ENCODE measurements at places on chromosomes 16 and 17. TPM values are rescaled to one million over a fixed set of nuclear protein-coding genes. Genes with fewer than 3 reads are reported as not detected.
A peak's percentile ranks its signal among the peaks of the same experiment; 100 is the strongest.

- no peak for DNase-seq
These were observed 4.7 kb downstream of the HS3ST6 start for GRCh38 chr16:1913327-1914083.

DNA sequence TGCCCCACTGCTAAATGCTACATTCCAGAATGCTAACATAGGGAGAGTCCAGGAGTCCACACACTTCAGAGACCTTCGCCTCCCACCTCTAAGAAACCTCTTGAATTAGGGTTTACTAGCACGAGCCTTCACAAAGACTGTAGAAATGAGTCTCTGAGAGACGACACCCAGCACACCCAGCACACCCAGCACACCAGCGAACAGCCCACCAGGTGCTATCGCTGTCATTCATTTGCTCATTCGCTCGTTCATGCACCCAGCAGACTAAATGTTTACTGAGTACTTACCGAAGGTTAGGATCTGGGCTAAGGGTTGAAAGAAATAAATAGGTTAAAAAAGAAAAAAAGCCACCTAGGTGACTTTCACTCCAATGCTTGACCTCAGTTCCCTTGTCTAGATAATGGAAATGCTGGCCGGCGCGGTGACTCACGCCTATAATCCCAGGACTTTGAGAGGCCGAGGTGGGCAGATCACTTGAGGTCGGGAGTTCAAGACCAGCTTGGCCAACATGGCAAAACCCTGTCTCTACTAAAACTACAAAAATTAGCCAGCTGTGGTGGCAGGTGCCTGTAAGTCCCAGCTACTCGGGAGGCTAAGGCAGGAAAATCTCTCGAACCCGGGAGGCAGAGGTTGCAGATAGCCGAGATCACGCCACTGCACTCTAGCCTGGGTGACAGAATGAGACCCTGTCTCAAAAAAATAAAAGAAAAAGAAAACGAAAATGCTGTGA, 100.8 kb downstream of the ADCY9 start:
- DNase-seq: no peak

DNA sequence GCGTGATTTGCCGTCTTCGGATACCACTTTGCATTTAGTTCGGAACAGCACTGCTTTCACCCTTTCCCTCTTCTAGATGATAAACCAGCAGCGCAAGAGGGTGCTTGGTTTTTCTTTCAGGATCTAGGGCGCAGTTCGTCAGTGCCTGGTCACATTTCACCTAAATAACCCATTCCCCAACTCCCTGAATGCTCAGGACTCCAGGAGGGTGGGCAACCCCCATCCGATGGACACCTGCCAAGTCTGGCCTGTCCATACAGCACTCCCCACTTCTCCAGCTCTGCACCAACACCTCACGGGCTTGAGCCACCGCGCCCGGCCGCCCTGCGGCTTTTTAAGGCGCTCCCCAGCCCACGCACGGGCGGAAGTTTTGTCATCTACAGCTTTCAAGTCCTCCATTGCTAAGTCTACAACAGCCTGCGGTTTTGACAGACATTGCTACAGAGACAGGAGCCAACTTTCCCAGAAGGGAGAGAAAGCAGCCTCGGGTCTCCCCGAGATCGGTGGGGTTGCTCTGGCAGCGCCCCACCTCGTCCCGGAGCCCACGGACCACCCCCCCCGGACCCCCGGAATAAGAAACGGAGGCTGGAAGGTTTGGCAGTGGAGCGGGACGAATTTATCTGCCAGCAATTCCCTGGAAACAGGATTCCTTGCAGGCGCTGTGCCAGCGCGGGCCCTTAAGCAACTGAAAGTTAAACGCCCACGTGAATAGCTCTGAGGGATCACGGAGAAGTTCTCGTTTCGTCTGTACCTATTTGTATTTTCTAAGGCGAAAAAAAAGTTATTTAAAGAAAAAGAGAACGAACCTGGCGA, 38.6 kb upstream of the SLFN13 start:
- DNase-seq: peak; percentile 92

GRCh38 chr17:58291246-58291645, 10.5 kb upstream of the MPO start:
- DNase-seq: no peak

- peak; percentile 44 for DNase-seq
These were observed 922 bp downstream of the FBXL19 start for GRCh38 chr16:30924076-30924912.

SMIM5 gene
- 0.12 TPM for total RNA-seq

DNA sequence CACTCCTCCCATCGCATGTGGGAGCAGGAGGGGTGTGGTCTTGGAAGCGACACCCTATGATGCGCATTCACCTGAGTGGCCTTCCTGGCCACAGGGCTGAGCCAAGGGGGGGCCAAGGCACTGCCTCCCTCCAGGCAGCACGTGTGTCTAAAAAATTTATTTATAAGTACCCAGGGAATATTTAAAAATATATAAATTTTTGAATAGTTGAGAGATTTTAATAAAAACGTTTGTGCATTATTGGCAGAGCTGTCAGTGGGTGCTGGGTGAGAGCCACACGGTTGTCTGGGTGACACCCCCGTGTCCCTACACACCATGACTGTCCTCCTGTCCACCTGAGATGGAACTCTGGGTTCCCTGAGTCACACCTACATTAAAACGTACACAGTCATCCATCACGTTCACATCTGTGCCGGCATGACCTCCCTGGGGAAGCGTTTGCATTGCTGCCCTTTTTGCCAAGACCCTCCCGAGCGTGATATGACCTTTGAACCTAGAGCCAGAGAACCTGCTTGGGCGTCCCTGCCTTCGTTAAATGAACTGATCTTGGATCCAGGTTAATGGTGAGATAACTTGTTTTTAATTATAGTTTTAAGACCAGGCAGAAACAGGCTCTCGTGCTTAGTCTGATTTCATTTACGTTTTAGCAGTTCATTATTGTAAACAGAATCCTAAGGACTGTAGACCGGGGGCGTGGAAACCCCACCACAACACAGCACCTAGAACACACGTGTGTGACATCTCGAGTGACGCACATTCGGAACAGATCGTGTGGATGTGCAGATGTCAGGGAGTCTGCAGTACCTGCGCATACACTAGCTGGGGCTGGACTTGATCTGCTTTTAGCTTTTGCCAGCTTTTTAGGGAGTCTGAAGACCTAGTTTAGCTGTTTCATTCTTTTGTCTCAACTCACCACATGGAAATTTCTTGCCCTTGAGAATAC, 192.8 kb upstream of the CHMP6 start:
- no peak for DNase-seq

DNA sequence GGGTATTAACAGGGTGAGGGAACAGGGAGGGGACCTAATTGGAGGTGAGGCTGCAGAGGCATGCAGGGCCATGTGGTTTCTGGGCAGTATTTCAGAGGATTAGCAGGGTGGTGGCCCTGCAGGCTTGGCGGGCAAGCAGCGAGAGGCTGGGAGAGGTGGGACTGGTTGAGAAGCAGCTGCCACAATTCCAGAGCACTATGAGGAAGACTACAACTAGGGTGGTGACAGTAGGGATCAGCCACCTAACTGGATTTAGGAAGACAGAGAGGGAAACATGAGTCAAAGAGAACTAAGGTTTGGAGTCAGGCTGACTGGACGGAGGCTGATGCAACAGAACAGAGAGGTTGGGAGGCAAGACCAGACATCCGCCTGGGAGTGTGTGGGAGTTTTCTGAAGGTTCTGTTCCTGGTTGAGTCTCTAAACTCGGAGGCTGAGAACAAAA, 12.3 kb downstream of the ALOXE3 start:
- no peak for DNase-seq

ITGAX gene
- 6.6 TPM for total RNA-seq

DNA sequence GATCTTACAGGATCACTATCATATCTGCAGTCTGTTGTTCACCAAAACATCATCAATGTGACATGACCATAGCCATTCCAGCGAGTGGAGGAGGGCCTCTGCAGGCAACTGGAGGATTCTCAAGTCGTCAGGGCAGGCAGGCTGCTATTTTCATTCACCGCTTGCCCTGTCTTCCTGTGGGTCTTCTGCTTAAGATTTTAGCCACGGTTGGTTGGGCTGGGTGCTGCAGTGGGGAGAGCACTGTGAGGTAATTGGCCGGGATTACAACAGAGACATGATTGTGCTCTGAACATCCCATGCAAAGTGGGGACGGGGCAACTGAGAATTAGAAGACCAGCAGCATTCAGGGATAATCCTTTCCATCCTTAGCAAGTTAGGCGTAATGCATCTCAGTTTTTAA, 245.9 kb downstream of the CPPED1 start:
- no peak for DNase-seq

COPZ2 gene
- 4.1 TPM for total RNA-seq

KRT13 gene
- total RNA-seq: not detected

SLFN11 gene
- total RNA-seq: 63.7 TPM

DNA sequence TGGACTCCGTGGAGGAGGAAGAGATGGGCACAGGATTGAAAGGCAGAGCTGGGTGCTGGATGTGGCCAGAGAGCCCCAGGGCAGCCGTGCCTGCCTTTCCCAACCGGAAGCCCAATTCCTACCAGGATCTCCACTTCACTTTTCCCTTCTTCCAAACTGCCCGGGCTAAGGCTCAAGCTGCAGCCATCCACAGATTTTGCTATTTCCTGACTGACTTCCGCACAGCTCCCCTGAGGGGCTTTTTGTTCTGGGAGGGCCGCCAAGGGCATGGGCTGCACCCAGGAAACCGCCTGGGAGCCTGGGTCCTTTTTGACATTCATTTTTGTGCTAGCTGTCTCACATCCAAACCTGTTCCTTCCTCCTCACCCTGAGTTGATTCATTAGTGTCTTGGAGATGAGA, 4.2 kb downstream of the SHISA6 start:
- no peak for DNase-seq

DNA sequence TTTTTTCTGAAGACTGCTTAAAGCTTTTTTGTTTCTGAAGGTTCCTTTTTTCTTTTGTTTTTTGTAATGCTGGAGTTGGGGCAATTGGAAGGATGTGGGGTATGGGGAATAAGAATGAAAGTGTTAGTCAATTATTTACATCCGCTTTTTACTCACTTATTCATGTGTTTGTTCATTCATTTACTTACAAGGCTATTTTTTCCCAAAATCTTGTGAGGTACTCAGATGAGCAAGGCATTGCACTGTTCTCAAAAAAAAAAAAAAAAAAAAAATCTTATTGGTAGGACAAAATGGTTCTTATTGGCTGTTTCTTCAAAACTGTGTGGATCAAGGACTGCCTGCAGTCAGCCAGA, 55.7 kb downstream of the PLD6 start:
- no peak for DNase-seq

DNA sequence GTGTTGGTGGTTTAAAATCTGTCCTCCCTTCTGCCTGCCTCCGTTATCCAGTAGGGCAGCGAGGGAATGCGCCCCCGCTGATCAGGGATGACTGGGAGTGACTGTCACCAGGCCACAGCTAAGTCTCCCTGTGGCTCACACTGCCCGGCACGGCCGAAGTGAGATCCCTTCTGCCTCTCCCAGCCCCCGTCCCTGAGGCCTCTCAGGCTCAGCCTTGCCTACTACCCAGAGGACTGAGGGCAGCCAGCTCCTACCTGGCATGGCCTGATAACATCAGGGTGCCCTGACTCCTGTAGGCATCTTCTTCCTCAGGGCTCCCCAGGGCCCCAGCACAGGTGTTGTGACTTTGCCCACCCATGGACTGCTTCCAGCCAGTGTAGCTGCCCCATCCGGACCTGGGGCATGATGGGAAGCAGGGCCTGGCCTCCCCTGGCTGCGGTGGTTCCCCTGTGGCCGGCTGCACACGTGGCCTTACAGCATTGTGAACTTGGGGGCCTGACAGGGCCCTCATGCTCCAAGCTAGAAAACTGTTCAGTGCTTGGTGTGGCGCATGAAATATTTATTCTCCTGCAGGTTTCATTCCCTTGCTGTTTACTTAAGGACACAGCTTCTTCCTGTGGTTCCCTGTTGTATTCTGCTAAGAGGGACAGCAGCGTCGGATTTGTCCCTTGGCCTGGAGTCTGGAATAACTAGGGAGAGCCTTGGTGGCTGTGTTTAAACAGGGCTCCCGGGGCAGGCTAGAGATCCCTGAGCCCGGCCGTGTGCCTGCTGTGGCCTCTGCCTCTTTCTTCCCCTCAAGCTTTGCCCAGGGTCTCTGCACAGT, 30.0 kb downstream of the GINS2 start:
- DNase-seq: no peak

- DNase-seq: peak; percentile 16
These were observed 193.1 kb upstream of the FOXF1 start for GRCh38 chr16:86316967-86317812.

GRCh38 chr17:36675250-36675649, 73.9 kb downstream of the MRM1 start:
- peak; percentile 19 for DNase-seq

GRCh38 chr16:31273676-31274075, 13.9 kb downstream of the ITGAM start:
- DNase-seq: no peak

ASGR2 gene
- not detected for total RNA-seq

GRCh38 chr17:27907976-27908558, 14.9 kb upstream of the LYRM9 start:
- no peak for DNase-seq

MEIOC gene
- 0.53 TPM for total RNA-seq

GRCh38 chr17:41555105-41555887, 16.6 kb downstream of the KRT9 start:
- DNase-seq: no peak

KRT40 gene
- not detected for total RNA-seq

- no peak for DNase-seq
These were observed 408.1 kb downstream of the XYLT1 start for GRCh38 chr16:17062676-17063075.

DNA sequence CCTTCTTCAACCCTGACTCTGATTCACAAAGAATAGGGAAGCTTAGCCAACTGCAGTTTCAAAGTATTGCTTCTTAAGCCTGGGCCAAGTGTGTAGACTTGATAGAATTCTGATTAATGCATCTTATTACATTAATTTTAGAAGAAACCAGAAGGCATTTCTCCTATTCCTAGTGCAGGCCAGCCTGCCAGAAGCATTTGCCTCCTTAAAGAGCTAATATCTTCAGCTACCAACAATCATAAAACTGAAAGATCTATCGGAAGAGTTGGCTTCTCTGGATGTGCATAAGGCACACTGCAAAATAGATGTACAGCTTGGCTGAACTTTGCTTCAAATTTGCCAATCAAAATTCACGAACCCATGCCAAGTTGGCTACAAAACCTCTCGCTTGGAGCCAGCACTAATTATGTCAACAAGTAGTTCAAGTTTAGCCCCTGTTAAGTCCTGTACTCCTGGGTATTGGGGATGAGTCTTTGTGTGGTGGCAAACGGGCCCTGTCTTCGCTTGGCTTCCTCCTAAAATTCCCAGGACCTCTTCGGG, 717.8 kb downstream of the WWOX start:
- DNase-seq: no peak

- DNase-seq: no peak
These were observed 210.0 kb downstream of the MAP2K4 start for GRCh38 chr17:12230481-12231354.
